Stimulated activated CD4-positive, alpha-beta T cell treated with anti-CD3 and anti-CD28 coated beads, TNF-alpha, amount 100 ng/mL, for 24 hours (primary cell): ENCODE measurements at places on chromosomes 11 and 22.

- no peak for DNase-seq
Measured at GRCh38 chr22:30876915-30877553, 91.5 kb downstream of the MORC2 start.

- no peak for DNase-seq
Measured at GRCh38 chr22:36377022-36377631, 10.6 kb downstream of the MYH9 start.

DNA sequence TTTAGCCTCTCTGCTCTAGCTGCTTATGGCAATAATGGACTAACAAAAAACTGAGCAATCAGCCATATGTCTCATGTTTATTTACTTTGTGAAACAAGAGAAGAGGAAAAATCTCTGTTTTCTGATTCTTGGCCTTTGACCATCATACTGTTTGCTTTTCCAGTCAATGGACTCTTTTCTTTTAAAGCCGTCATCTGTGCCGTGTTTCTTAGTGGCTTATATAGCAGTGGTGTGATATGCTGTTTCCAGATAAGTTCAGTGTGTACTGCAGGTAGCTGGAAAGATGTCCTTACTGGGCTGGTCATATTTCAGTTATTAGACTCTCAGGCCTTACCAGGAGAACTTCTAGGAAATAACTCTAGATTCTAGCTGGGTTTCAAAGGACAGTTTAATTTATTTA is 33.6 kb upstream of the TECTA start:
- no peak for DNase-seq

DNA sequence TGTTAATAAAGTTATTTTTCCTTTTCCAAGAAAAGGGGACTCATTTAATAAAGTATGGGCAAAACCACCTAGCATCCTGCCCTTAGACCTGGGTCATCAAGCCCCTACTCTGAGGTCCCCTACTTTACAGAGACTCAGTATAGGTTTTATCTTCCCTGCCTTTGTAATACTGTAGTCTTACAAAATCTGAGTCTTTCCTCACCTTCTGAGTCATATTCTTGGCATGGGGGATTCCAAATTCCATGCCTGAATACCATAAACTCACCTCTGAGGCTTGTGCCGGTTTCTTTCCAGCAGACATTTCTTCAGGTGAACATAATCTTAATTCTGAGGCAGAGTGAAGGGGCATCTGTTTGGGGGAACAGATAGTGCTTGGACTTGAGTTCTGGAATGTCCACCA is 282.5 kb downstream of the KCNA4 start:
- no peak for DNase-seq

GRCh38 chr11:32796425-32796824 is 2.0 kb upstream of the CCDC73 start:
- DNase-seq: no peak

GRCh38 chr11:61155741-61156140 is 5.5 kb downstream of the VPS37C start:
- DNase-seq: no peak

DNA sequence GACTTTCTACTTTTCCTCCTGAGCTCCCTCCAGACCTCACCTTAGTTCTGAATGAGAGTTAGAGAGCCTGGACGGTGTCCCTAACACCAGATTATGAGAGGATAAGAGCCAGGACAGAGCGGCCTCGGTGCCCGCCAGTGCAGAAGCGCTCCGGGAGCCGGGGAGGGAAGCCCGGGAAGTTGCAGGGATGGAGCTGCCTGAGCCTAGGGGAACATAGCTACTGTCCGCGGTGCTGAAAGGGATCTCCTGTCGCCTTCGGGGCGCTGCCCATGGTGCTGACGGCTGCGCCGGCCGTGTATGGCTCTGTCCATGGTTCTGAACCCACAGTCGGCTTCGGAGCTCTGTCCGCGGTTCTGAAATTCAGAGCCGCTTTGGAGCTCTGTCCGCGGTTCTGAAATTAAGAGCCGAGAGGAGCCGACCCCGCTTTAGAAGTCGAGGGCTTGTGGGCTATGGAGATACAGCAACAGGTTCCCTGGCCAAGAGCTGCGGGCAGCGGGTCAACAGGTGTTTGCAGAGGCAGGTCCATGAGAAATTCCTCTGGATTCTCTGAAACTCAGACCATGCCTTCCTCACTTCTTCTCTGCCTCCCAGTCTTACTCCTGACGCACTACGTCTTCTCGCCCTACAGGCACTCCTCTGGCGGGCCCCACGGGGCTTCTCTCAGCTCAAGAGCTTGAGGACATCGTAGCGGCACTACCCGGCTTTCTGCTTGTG is 814 bp downstream of the NPAS4 start:
- DNase-seq: peak; percentile 83

- DNase-seq: no peak
Measured at GRCh38 chr11:130600616-130601015, 152.2 kb downstream of the ADAMTS15 start.

GRCh38 chr11:36509201-36509639 is 852 bp downstream of the TRAF6 start:
- no peak for DNase-seq

DNA sequence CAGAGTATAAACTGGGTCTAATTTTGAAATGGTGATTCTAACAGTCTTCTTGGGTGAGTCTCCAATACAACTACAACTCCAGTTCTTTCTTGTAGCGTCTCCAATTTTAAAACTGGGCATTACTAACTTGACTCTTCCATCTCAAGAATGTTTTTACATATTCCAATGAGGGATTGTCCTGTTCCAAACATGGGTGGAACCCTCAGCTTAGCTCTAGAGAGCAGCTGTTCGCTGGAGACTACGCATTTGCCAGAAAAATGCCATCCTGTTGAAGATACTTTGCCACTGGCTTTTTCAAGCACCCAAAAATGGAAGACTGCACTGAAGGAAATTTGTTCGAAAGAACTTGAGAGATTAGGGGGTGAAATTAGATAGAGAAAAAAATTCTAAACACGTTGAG is 870.0 kb downstream of the NTM start:
- no peak for DNase-seq

DNA sequence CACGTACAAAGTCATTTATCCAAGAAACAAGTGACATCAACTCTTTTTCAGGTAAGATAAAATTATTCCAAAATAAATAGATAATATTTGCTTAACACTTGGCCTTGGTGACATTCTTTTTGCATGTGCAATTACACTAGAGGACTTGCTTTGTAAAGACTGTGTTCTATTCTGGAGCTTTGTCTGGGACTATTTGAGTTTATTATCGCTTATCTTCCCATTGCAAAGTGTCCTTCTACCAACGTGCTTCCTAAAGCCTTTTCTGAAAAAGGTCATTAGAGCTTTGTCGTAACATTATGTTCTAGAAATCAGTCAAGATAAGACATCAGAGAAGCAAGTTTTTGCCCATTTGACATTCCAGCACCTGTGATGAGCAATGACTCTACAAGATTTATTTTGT is 78.3 kb upstream of the MYO18B start:
- DNase-seq: no peak

- DNase-seq: no peak
Measured at GRCh38 chr22:24816806-24817205, 10.8 kb downstream of the SGSM1 start.

- no peak for DNase-seq
Measured at GRCh38 chr11:60919320-60919719, 4.9 kb upstream of the TMEM132A start.

DNA sequence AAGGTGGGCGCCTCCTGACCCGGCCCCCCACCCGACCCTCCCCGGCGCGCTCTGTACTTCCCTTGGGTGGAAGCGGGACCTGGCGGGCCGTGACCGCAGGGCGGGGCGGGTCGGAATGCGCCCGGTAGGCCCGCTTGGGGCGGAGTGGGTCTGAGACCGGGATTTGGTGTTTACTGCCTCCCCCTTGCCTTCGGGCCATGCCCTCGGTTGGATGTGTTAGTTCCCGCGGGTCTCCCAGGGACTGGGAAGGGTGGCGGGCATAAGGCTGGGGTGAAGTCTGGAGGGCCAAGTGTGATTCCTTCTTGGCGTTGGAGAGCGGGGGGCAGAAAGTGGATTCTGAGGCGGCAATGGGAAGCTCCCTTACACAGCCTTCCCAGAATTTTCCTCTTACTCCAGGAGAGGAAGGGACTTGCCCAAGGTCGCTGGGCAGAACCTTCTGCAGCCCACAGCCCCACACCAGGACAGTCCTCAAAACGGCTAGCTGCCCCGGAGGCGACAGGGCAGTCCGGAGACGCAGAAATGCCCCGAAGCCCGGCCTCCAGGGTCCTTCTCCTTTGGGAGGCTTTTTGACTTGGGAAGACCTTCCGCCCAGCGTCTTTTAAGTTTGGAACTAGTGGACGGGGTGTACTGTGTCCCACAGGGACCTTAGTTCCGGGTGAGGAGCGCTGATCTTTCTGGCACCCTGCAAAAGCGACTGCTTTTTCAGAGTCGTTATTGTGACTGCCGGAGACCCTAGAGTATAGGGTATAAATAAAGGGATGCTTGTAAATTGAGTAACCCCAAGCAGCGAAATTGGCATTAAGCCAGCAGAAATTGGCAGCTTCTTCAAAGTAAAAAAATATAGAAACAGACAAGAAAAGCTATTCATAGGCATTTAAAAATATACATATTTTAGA is 647 bp downstream of the SWAP70 start:
- no peak for DNase-seq

DNA sequence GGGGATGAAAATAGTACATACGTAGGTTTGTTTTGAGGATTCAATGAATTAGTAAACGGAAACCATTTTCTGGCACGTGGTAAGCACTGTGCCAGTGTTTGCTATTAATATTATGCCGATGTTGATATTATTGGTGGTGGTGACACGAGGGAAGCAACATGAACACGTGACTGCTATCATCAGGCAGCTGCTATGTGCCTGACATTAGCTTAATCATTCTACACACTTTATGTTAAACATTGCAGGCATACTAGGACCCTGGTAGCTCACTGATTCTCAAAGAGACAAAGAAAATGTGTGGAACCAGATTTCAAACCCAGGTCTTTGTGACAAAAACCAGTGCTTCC is 656 bp downstream of the SRRD start:
- no peak for DNase-seq

- DNase-seq: no peak
Measured at GRCh38 chr22:40621309-40622151, 15.0 kb downstream of the MRTFA start.

- peak; percentile 52 for DNase-seq
Measured at GRCh38 chr11:124402326-124402922, 3.6 kb upstream of the OR8B3 start.

GRCh38 chr22:39940757-39941305 is 19.4 kb upstream of the TMA7B start:
- DNase-seq: no peak

- DNase-seq: no peak
Measured at GRCh38 chr11:132220474-132220873, 850.1 kb downstream of the NTM start.

GRCh38 chr11:119704849-119705248 is 24.2 kb downstream of the NECTIN1 start:
- no peak for DNase-seq

DNA sequence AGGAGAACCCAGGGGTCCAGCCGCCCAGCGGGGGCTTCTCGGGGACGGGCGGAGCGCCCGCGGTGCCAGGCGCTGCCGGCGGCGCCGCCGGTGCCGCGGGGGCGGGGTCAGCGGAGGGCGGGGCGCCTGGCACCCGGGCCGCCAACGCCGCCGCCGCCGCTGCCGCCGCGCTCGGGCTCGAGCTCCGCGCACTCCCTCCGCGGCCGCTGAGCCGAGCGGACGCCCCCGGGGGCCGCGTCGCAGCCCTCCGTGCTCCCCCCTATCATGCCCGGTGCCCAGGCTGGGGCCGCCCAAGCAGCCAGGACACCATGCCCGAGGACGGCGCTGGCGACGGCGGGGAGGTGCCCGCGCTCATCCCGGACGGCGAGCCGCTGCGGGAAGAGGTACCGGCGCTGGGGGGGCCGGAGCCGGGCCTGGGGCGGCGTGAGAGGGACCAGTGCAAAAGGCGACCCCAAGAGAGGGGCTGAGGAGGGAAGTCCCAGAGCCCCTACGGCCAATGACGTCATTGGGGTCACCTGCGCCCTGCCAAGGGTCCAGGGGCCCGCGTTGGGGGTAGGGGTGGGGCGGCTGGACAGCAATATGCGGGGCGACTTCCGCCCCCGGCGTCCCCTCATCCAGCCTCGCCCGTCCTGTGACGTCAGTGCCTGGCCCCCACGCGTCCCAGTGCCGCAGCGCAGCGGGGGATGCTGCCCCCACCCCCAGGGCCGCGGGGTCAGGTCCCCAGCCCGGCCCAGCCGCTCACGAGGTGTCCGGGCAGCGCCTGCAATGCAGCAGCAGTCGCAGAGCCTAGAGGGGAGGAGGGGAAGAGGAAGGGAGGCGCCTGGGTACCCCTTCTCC is at the start of gene TMEM151A:
Gene TMEM151A (plus strand): TSS at position 189 of the 837 bp plus-strand sequence. CDS start 120 bp downstream, at position 309.
- no peak for DNase-seq

GRCh38 chr22:50696799-50697561 is 24.4 kb downstream of the SHANK3 start:
- DNase-seq: no peak

DNA sequence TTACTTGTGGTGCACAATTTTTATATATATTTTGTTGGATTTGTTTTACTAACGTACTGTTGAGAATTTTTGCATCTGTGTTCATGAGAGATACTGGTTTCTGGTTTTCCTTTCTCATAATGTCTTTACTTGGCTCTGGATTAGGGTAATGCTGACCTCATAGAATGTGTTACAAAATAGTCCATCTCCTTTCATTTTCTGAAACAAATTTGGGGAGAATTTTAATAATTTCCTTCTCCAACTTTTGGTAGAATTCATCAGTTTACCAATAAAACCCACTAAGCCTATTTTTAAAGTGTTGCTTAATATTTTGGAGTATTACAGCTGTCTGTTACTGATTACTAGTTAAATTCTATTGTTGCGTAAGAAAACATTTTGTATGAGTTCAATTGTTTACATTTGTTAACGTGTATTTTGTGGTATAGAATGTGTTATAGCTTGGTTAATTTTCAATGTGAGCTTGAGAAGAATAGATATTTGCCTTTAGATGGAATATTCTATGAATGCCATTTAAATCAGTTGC is 11.5 kb downstream of the TRIM22 start:
- no peak for DNase-seq

DNA sequence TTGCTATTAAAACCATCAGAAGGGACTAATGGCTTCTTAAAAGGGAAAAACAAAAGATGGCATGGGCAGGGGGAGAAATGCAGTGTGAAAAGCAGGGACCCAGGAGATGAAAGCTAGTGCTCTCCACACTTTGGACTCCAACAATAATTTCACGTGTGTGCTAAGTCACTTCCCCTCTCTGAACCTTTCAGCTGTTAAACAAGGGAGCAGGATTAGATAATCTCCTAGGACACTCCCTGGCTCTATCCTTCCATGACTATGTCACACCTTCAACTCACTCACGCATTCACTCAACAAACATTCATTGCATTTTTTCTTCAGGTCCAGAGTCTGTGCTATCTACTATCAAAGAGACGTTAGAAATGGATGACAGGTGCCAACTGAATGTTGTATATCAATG is 88.7 kb downstream of the SYN3 start:
- DNase-seq: no peak

DNA sequence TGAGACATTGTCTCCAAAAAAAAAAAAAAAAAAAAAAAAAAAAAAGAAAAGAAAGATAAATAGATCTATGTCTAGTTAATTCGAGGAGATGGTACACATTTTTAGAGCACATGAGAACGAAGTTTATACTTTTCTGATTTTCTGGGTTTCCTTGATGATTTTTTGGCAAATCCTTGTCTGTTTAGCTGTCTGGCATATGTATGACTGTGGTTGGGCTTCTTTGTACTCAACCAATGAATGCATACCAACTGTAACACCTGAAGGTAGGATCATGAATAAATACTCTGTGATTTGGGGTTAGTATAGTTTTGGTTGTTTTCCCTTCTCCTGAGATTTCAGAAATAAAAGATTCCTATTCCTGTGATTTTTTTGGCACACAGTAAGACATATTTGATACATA is 63.1 kb downstream of the ARHGEF12 start:
- DNase-seq: no peak
